ENCODE measurements at places on chromosomes 6 and 20.

DNA sequence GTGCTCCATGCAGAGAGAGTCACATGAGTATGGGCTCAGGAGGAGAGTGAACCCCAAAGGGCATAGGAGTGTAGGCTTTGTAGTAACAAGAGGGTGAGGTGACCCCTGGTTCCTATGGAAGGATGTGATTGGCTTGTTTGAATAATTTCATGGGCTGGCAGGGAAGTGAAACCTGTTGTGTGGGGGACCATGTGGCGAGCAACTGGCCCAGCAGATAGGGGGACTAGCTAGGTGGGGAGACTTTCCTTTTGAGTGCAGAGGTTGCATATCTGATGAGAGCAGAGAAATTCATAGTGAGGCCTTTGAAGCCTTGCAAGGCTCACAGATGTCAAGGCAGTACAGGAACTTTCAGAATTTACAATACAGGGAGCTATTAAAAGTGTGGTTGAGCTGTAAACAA, 247.9 kb upstream of the SLC35B3 start:
- DNase-seq, result no peak

DNA sequence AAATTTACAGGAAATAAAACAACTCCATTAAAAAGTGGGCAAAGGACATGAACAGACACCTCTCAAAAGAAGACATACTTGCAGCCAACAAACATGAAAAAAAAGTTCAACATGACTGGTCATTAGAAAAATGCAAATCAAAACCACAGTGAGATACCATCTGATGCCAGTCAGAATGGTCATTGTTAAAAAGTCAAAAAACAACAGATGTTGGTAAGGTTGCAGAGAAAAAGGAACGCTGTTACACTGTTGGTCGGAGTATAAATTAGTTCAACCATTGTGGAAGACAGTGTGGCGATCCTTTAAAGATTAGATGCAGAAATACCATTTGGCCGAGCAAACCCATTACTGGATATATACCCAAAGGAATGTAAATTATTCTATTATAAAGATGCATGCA, 858.0 kb upstream of the FLRT3 start:
- DNase-seq, result no peak

DNA sequence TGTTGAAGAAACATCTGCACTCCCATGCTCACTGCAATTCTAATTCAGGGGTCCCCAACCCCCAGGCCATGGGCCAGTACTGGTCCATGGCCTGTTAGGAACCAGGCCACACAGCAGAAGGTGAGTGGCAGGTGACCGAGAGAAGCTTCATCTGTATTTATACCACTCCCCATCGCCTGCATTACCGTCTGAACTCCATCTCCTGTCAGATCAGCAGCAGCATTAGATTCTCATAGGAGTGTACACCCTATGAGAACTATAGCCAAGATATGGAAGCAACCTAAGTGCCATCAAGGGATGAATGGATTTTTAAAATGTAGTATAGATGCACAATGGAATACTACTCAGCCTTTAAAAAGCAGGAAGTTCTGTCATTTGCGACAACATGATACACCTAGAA, 53.2 kb downstream of the MBOAT1 start:
- no peak for DNase-seq

DNA sequence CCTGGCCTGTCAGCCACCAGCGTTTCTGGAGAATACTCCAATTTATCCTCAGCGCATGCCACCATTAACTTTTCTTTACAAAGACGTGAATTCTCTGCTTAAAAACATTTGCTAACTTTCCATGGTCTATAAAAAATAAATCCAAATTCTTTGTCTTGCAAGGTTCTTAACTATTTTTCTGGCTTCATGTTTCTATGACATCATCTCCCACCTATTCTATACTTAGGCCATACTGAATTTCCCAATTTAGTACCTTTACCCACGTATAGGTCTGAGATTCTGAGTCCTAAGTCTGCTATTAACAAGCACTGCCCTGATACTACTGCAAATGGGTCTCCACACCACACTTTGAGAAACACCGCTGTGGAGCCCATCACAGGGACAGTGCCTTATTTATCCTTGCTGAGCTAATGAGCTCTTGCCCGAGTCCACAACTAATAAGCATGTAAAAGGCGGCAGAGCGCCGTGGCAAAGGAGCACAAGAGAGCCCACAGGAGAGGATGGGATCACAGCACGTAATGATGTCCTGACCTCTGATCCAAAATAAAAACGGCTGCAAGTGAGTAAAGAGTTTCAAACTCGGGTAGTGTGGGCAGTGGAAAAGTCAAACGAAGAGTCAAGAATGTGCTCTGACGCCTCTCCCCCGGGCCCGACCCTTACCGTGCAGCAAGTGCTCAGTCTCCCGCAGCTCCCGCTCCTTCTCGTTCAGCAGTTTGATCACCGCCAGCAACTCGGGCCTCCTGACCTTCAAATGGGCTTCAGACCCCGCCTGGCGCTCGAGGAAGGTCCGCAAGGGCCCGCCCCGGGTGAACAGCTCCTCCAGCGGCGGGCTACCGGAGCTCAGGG, 519 bp downstream of the MTRF1L start:
- DNase-seq, result peak; percentile 4

DNA sequence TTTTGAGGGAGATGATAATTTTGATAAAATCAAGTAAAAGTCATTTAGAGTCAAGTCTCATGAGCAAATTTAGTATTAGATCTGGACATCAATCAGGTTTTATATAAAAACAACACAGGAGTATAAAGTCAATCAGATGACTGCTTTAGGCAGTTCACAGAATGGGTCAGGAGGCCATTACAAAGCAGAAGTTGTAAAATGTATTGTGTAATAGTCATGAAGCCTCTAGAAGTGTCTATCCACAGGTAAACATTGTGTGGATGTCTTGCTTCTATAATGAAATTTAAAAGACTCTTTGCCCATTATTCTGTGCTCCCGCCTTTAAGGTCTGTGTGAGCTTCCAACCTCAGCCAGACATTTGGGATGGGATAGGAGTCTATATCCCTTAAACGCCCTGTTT, 28.8 kb downstream of the MAP7 start:
- DNase-seq, result no peak

DNA sequence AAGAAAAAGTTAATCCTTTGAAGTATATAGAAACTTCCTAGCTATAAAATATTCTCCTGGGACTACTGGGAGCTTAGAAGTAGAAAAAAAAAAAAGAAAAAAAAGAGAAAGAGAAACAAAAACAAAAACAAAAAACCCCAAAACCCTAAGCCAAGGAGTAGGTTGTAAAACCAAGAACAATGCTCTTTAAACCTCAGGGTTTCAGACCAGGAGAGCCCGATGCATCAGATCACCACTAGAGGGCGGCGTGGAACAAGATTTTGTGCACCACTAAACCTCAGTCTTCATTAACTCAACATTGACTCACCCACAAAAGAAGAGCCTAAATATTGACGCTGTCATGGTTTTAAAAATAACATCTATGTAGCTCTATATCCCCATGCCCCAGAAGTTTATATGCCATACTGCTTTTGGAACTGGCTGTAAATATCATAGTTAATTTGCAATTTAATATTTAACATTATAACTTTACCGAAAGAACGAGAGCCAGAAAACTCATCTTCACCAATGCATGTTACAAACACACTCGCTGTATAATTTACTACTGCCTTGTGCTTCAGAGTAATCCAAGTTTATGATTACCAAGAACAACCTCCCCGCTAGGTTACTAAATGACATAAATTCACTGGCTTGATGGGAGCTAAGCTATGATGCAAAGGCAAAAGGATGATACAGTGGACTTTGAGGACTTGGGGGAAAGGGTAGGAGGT, 19.2 kb downstream of the MCUR1 start:
- peak; percentile 78 for DNase-seq

GRCh38 chr20:5216663-5217062, 89.9 kb downstream of the CDS2 start:
- no peak for DNase-seq

DNA sequence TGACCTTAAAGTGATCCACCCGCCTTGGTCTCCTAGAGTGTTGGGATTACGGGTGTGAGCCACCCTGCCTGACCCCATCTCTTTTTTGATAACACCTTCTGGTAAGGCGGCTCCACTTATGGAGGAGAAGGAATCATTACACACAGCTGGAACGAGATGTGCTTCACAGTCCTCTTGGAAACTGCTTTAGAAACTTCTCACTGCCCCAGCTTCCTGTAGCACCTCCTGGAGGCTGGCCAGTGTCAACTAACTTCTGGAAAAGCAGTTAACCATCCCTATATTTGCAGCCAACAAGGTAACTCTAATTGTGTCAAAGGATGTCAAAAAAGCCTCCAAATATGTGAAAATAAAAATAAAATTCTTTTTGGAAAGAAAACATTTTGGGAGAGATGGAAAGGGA, 48.8 kb upstream of the BCLAF1 start:
- DNase-seq, result no peak

GRCh38 chr20:47318027-47318585, 38.4 kb downstream of the ZMYND8 start:
- DNase-seq, result no peak

GRCh38 chr20:46784436-46785127, 75.1 kb downstream of the SLC2A10 start:
- no peak for DNase-seq

DNA sequence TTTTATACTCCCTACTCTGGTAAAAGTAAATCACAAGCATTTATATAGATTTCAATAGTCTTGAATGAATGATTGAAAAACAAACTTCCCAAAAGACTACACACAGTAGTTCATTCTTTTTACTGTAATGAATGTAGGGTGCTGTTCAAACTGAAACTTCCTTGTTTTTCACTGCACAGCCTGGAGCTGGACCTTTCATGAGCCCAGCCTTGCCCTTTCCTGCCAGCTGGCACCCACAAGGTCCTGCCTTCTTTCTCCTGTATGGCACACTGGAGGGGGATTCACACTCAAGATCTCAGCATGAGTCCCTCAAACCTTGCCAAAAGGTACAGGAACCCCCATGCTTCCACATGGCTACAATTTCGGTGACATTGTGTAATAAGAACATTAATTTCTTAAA, 50.9 kb downstream of the COL12A1 start:
- DNase-seq, result no peak

- no peak for DNase-seq
These were observed 40.6 kb upstream of the PTPRK start for GRCh38 chr6:128560966-128561365.

GRCh38 chr6:14711704-14712379, 534.0 kb upstream of the JARID2 start:
- DNase-seq, result no peak

- DNase-seq, result no peak
These were observed 26.5 kb downstream of the PPP1R3G start for GRCh38 chr6:5111626-5112025.

DNA sequence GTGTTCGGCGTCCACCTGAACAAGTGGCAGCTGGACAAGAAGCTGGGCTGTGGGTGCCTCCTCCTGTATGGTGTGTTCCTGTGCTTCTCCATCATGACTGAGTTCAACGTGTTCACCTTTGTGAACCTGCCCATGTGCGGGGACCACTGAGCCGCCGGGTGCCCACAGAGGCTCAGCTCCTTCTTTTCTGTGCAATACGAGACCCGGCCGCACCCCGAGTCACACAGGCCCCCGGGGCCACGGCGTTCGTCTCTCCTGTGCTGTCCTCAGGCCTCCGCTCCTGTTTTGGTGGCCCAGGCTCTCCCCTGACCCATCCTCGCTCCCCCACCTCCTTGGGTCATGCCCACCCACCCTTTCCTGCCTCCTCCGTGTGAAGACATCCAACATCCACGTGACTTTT, 37.1 kb upstream of the RIN2 start:
- no peak for DNase-seq

DNA sequence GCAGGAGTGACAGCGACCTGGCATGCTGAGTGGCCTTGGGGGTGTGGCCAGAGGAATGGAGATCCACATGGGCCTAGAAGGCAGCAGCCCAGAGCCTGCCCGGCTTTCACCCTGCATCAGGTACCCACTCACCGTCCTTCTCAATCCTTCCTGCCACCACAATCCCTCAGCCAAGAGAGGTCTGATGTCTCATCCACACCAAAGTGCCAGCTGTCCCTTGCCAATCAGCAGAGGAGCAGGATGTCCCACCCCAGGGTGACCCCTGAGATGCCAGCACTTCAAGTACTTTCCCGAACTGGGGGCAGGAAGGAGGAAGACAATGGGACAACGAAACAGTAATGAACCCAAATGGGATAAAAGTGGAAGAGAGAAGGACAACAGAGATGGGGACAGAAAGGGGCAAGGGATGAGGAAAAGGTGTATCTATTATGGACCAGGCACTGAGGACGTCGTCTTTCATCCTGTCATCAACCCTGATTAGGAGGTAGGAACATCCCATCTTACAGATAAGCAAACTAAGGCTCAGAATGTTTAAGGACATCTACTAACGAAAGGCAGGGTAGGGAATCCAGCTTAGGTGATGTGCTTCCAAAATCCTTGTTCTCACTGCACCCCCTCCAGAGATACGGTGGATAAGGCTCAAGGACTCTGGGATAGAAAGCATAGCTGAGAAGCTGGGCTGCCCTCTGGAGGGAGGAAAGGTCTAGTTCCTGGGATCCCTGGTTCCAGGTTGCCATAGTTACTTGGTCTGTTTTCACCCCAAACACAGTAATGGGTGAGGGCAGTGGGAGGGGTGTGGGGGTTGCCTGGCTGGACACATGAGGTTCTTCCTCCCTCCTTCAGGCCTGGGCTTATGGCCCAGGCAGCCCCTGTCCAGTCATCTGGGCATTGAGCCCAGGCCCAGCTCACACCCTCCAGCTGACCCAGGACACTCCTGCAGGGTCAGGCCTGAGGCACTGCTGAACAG, 4.5 kb upstream of the TNXB start:
- no peak for DNase-seq

DNA sequence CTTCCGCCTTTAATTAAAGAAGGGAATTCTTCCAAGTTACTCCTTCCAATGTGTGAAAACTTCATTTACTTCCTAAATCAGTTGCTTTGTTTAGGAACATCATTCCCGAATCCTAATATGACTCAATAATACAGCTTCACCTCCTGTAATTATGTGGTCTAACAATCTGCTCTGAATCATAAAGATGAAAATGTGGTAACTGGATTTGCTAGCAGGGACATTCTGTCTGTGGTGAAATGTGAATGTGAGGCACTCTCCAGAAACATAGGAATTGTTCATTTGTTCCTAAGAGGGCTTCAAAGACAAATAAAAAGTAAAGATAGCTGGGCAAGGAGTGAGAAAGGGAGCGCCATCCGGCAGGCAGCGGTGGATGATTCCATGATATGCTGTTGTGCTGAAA, 678.1 kb downstream of the KIF16B start:
- no peak for DNase-seq

DNA sequence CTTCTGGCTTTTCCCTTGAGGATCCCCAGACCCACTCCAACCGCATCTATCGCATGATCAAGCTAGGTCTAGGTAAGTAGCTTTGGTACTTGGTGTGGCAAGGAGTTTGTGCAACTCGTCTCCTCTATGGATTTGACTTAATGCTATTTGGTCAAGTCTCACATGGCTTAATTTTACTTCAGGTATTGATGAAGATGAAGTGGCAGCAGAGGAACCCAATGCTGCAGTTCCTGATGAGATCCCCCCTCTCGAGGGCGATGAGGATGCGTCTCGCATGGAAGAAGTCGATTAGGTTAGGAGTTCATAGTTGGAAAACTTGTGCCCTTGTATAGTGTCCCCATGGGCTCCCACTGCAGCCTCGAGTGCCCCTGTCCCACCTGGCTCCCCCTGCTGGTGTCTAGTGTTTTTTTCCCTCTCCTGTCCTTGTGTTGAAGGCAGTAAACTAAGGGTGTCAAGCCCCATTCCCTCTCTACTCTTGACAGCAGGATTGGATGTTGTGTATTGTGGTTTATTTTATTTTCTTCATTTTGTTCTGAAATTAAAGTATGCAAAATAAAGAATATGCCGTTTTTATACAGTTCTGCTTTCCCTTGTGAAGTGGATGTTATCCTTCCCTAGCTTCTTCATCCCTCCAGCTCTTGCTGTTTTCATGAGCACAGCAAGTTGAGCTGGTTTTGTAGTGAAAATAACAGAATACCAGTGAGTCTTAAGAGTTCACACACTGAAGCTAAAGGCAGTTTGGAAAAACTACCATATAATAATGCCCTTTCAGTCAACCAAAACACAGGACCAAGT, 3.8 kb downstream of the SLC35B2 start:
- DNase-seq, result no peak

Data from activated gamma-delta T cell treated with anti-CD3 and anti-CD28 coated beads, Interleukin-2, amount 50 U/mL, for 16 hours (primary cell).